ENCODE measurements at places on chromosomes 2 and 18.

GRCh38 chr2:128395196-128395595 is 76.5 kb upstream of the HS6ST1 start:
- no peak overlapping the region for H3K27ac ChIP-seq
- H3K27me3 ChIP-seq: no peaks in the 10 kb centered on the region
- H3K36me3 ChIP-seq: no peaks in the 10 kb centered on the region
- H3K4me1 ChIP-seq: no peaks in the 10 kb centered on the region
- no peak overlapping the region for H3K4me3 ChIP-seq

DNA sequence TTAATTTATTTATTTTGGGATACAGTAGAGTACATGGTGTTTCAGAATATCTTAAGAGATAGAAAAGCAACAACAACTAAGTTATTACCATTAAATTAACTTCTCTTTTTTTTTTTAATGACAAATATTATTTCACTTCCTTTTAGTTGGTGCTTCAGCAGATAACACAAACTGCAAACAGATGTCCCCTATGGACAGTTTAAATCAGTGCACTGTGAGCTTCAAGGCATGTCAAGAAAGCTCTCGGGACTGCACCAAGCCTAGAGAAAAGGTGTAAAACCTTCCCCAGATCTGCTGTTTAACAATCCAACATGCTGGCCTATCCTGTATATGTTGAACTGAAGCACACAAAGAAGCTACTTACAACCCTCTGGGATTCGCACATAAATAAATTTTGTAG is 122.7 kb downstream of the TCF4 start:
- H3K36me3 ChIP-seq: peaks cover 12% of the 10 kb centered on the region
- H3K27me3 ChIP-seq: no peaks in the 10 kb centered on the region
- peaks cover 17% of the 10 kb centered on the region for H3K4me1 ChIP-seq
- no peak for DNase-seq
- H3K4me3 ChIP-seq: no peak overlapping the region

- peaks cover 18% of the 10 kb centered on the region for H3K36me3 ChIP-seq
- H3K4me1 ChIP-seq: peaks cover 18% of the 10 kb centered on the region
- no peaks in the 10 kb centered on the region for H3K27me3 ChIP-seq
Observed at GRCh38 chr2:174824068-174824467, 59.8 kb upstream of the CHRNA1 start.

GRCh38 chr18:10398571-10398970 is 55.9 kb upstream of the APCDD1 start:
- no peaks in the 10 kb centered on the region for H3K4me1 ChIP-seq
- no peak overlapping the region for H3K27ac ChIP-seq
- no peak for DNase-seq
- H3K27me3 ChIP-seq: no peaks in the 10 kb centered on the region
- H3K4me3 ChIP-seq: no peak overlapping the region
- H3K36me3 ChIP-seq: no peaks in the 10 kb centered on the region

DNA sequence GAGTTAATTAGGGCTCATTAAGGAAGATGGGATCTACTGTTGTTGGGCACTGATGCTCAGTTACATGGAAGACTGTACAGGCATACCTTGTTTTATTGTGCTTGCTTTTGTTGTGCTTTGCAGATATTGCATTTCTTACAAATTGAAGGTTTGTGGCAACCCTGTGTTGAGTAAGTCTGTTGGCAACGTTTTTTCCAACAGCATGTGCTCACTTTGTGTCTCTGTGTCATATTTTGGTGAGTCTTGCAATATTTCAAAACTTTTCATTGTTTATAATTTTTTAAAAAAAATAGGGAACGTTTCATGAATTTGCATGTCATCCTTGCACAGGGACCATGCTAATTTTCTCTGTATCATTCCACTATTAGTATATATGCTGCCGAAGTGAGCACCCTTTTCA is 15.6 kb downstream of the PHLPP1 start:
- H3K27ac ChIP-seq: no peak overlapping the region
- no peak for DNase-seq
- H3K4me1 ChIP-seq: peaks cover 6% of the 10 kb centered on the region
- no peak overlapping the region for H3K4me3 ChIP-seq

DNA sequence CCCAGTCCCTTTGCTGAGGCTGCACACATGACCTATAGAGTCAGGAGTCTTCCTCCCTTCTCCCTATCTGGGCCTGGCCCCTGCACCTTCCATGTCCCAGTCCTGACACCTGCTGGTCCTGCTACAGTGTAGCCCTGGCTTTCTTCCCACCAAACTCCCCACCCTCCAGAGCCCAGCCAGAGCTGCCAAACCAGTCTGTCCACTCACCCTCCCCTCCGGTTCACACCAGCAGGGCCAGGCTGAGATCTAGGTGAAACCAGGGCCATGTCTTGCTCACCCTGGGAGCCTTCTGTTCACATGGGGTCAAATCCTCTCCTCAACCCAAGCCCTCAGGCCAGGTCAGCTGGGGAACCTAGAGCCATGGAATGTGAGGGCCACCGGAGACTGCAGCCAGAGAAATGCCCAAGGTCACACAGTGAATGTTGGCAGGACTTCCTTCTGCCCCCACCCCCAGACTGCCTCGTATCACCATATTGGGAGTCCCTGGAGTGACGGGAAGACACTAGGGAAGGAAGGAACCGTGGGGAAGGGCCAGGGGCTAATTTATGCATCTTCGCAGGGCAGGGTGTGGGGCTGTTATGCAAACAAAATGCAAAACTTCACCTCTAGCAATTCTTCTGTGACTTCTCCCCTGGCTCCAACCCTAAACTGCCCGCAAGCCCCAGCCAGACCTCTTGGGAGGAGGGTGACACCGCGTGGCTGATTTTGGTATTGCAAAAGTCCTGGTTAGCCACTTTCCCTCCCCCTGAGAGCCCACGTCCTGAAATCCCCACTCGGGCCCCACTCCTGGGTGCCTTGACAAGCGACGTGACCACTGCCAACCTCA is 14.6 kb downstream of the TNS1 start:
- no peaks in the 10 kb centered on the region for H3K27me3 ChIP-seq
- no peaks in the 10 kb centered on the region for H3K4me1 ChIP-seq
- 0 out of 2 replicates have a peak overlapping the region, but pooled peaks have one; percentile 6 for H3K4me3 ChIP-seq
- peak overlapping the region; percentile 63 for H3K27ac ChIP-seq
- no peaks in the 10 kb centered on the region for H3K36me3 ChIP-seq

GRCh38 chr2:10764896-10765295 is 43.5 kb downstream of the ATP6V1C2 start:
- no peaks in the 10 kb centered on the region for H3K27me3 ChIP-seq
- no peaks in the 10 kb centered on the region for H3K36me3 ChIP-seq
- DNase-seq: no peak
- H3K4me3 ChIP-seq: no peak overlapping the region
- no peak overlapping the region for H3K27ac ChIP-seq
- H3K4me1 ChIP-seq: no peaks in the 10 kb centered on the region

DNA sequence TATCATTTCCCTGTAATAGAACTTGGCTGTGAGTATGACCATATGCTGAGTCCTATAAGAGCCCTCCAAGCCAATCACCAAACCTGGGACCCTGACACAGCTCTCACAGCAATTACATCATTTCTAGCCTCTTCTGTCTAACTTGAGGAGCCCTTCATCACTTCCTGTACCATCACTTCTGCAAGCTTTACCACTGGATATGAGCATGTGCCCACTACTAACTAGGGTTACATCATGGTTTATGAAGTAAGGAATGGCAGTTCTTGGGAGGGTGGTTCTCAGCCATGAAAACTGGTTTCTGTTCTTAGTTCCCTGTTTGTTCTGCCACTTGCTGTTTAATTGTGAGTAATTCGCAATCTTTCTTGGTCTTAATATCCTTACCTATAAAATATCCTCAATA is 31.0 kb upstream of the EPB41L3 start:
- no peak for DNase-seq
- H3K4me1 ChIP-seq: peaks cover 4% of the 10 kb centered on the region
- no peaks in the 10 kb centered on the region for H3K27me3 ChIP-seq
- H3K4me3 ChIP-seq: no peak overlapping the region
- H3K36me3 ChIP-seq: no peaks in the 10 kb centered on the region

GRCh38 chr18:26813043-26813442 is 52.5 kb downstream of the AQP4 start:
- no peak overlapping the region for H3K4me3 ChIP-seq
- no peaks in the 10 kb centered on the region for H3K27me3 ChIP-seq
- H3K36me3 ChIP-seq: no peaks in the 10 kb centered on the region
- DNase-seq: peak; percentile 17
- no peaks in the 10 kb centered on the region for H3K4me1 ChIP-seq

GRCh38 chr2:9655441-9656269 is 24.9 kb upstream of the YWHAQ start:
- H3K27me3 ChIP-seq: no peaks in the 10 kb centered on the region
- H3K27ac ChIP-seq: no peak overlapping the region
- no peaks in the 10 kb centered on the region for H3K4me1 ChIP-seq
- H3K36me3 ChIP-seq: no peaks in the 10 kb centered on the region
- no peak overlapping the region for H3K4me3 ChIP-seq
- no peak for DNase-seq

- H3K36me3 ChIP-seq: no peaks in the 10 kb centered on the region
- no peaks in the 10 kb centered on the region for H3K4me1 ChIP-seq
- no peak for DNase-seq
- H3K27me3 ChIP-seq: no peaks in the 10 kb centered on the region
Observed at GRCh38 chr2:175599966-175600831, 401.9 kb downstream of the LNPK start.
